Stimulated activated CD4-positive, alpha-beta T cell treated with anti-CD3 and anti-CD28 coated beads, TNF-alpha, amount 100 ng/mL, for 1 hour (primary cell): ENCODE measurements at places on chromosomes 4 and X.
A peak's percentile ranks its signal among the peaks of the same experiment; 100 is the strongest.

- no peak for DNase-seq
Measured at GRCh38 chr4:159549098-159549518, 446.2 kb downstream of the RAPGEF2 start.

GRCh38 chrX:126165401-126165720 is 728 bp downstream of the DCAF12L2 start:
- DNase-seq, result no peak

DNA sequence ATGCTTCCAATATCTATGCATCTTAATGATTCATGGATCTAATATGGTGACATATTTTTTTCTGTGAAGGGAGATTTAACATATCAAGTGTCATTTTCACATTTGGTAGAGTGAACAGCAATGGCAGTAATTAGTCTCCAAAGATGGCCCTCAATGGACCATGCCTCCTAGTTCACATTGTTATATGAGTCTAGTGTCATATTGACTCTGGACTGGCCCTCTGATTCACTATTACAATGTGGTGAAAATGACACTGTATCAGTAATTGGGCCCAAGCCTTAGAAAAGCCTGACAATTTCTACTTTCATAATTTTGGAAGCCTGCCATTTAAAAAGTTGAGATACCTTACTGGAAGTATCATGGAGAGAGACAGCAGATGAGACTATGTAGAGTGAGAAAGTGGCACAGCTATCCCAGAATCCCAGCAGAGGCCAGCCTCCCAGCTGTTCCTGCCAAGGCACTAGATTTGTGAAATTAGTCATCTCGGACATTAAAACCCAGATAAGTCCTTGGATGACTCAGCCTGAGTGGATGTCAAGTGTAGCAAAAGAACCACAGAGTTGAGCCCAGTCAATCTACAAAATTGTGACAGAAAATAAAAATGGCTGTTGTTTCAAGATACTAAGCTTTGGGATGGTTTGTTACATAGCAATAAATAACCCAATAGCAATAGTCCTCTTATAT is 68.4 kb downstream of the ARHGEF38 start:
- no peak for DNase-seq

- DNase-seq, result no peak
Measured at GRCh38 chrX:22650691-22651090, 349.1 kb upstream of the DDX53 start.

DNA sequence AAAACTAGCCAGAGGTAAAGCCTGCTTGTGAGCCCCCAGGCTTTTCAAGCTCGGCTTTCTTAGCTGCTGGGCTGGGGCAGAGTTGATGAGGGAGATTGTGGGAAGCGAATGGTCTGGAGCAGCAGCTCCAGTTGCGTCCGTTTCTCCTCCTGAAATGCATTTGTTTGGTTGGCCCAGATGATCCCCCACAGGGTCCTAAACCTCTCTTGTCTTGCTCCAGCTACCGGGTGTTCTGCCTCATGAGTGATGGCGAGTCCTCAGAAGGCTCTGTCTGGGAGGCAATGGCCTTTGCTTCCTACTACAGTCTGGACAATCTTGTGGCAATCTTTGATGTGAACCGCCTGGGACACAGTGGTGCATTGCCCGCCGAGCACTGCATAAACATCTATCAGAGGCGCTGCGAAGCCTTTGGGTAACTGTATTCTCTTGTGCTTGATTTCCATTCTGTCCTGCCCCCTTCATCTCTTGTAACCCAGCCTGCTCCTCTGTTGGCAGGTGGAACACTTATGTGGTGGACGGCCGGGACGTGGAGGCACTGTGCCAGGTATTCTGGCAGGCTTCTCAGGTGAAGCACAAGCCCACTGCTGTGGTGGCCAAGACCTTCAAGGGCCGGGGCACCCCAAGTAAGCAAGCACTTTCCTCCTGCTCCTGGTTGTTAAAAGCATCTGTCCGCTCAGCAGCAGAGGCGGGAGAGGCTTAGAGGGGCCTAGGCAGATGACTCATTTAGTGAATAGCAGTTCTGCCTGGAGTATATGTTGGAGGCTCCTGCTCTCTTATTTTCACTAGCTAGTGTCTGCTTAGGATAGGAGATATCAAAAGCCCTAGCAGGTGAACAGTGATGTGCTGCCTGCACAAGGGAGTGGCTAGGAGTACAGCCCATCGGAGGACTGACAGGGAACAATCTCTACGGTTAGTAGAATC is 15.3 kb downstream of the TKTL1 start:
- no peak for DNase-seq

DNA sequence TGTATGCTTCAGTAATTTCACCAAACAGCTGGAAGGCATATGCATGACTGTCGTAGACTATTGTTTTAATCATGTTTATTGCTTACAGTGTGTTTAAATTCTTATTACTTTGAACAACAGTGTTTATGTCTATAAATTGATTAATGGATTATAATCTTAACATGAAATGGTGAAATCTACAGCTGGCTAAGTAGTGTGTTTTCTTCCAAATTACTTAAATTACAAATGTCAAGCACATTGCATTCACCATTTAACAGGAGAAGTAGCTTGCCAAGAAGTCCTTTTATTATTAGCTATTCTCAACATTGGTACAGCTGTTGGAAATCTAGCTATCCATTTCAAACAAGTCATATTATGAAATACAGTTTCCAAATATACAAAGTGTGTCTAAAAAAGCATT is 849.3 kb upstream of the PCDH10 start:
- DNase-seq, result no peak

DNA sequence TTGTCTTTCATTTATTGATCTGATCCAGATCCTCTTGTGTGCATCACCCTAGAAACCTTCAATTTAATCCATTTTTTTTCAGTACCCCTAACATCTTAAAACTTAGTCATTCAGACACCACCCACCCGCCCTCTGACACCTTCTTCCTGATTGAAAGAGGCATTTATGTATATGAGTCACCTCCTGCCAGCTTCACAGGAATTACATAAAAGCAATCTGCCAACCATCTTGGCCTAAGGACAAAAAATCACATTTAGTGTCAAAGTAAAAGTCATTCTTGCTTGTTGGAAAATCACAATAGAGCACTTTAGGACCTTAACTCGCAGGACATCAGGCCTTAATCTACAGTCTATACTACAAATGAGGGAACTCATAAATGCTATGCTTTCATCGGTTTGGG is 52.1 kb downstream of the NDST3 start:
- peak; percentile 0 for DNase-seq

- no peak for DNase-seq
Measured at GRCh38 chr4:5858020-5858769, 34.7 kb downstream of the CRMP1 start.

GRCh38 chr4:183600189-183600685 is 58.7 kb downstream of the RWDD4 start:
- no peak for DNase-seq

DNA sequence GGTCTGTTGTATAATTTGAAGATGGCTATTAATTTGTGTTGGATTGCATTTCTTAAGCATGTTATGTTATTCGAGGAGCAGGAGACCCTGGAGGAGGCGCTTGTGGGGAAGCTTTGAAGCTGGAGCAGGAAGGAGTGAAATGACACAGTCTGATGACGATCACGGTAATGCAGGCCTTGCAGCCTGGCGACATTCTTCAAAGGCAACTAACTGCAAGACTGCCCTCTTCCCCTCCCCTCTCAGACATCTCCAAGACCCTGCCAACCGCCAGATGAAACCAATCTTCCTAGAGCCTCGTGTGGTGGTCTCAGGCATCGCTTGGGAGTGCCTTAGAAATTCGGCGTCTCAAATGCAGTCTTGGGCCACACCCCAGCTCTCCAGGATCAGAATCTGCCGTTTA is 16.1 kb downstream of the CLCN4 start:
- no peak for DNase-seq

DNA sequence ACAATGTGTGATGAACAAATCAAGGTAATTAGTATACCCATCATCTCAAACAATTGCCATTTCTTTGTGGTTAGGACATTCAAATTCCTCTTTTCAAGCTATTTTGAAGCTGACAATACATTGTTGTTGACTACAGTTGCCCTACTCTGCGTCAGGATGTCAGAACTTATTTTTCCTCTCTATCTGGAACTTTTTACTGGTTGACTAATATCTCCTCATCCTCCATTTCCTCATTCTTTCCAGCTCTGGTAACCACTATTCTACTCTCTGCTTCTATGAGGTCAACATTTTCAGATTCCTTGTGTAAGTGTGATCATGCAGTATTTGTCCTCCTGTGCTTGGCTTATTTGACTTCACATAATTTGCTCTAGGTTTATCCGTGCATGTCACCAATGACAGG is 240.5 kb upstream of the HS3ST1 start:
- no peak for DNase-seq

GRCh38 chr4:87079967-87080366 is 140.5 kb downstream of the KLHL8 start:
- no peak for DNase-seq

DNA sequence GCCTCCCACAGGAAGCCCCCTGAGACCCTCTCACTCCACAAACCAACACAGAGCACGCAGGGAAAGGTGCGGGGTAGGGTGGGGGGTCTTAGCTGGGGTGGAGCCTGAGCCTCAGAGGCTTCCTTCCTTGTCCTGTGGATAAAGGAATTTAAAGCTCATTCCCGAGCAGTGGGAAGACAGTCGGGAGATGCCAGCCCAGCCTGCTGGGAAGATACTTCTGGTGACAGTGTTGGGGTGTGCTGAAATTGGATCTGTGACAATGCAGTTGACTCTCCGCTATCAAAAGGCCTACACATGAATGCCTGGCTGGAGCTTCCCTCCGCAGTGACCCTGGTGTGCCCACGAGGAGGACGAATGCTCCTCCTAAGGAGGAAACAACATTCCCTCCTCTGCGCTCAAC is 45.5 kb downstream of the JAKMIP1 start:
- DNase-seq, result no peak

GRCh38 chr4:149247164-149247563 is 568.5 kb downstream of the IQCM start:
- DNase-seq, result no peak

DNA sequence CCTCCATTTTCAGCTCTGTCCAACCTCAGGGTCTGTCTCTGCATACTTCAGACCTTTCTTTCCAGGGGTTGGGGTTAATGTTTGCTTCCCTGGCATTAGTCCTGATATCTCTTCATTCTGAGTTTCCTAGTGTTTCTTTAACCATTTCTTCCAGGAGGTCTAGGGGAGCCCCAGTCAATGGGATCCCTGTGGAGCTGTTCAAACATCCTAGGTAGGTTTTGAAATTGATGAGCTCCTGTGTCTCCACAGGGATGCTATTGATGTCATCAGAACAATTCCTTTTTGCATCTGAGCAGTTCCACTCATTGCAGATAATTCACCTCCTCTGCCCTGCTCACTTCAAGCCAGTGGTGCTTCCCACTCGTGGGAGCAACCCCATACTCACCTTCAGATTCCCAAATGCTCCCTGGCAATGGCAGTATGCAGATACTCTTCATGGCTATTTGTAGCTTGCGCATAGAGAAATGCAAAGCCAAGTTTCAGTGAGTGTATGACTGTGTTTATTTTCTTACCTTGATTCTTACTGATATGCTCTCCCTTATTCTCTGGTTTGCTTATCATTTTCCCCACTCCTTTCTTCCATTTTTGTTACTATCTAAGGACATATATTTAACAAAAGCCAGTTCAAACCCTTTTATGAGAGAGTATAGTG is 33.7 kb upstream of the LIMCH1 start:
- no peak for DNase-seq

DNA sequence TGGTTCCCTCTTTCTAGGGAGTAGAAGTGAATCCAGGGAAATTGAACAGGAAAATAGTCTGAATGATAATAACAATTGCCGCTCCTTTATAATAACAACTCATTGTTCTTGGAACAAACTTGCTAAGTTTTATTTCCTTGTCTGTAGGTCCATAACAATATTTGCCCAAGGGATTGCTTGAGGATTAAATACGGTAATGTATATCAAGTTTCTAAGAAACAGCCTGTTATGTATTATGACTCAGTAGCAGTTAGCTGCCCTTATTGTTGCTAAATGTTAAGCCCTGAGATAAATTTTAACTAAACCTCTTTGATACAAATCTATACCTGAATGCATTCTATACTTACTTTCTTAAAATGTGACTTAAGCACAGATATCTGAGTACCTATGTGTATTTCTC is 215.9 kb upstream of the AADAT start:
- DNase-seq, result no peak

- DNase-seq, result no peak
Measured at GRCh38 chr4:99983289-99983943, 33.3 kb upstream of the H2AZ1 start.

DNA sequence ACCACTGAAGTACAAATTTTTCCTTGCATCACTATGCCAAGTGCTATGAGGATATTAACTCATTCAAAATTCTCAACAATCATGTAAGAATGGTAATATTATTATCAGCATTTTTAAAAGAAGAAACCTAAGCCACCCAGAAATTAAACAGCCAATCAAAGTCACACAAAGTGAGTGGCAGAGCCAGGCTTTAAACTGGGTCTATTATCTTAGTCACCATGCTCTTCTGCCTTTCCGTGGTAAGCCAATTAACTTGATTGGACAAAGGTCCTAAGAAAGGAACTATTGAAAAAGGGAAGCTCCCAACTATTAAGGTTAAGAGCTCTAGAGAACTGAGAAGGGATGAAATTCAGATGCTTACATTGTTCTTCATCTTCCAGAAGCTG is 111.5 kb downstream of the ASB9 start:
- no peak for DNase-seq

GRCh38 chr4:142778900-142779299 is 67.2 kb downstream of the INPP4B start:
- DNase-seq, result no peak

DNA sequence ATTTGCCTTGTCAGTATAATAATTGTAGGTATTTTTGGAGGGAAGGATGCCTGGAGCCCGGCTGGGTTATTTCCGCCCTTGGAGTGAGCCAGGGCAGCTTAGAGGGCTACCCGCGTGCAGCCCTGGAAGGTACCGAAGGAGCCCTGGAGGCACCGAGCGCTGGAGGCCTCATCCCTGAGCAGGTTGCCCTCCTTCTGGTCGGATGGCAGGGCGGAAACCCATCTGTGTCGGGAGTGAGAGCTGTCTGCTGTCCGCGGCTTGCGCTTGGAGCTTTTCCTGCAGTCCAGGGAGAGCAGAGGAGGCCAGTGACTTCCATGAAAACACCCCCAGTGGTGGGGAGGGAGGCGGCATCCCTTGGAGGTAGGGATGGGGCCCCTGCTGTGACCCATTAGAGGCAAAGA is 122.1 kb downstream of the TBL1X start:
- no peak for DNase-seq
